ENCODE measurements at places on chromosomes 2 and 18.

- DNase-seq: no peak
Measured at GRCh38 chr2:68411397-68412126, 46.5 kb downstream of the PLEK start.

DNA sequence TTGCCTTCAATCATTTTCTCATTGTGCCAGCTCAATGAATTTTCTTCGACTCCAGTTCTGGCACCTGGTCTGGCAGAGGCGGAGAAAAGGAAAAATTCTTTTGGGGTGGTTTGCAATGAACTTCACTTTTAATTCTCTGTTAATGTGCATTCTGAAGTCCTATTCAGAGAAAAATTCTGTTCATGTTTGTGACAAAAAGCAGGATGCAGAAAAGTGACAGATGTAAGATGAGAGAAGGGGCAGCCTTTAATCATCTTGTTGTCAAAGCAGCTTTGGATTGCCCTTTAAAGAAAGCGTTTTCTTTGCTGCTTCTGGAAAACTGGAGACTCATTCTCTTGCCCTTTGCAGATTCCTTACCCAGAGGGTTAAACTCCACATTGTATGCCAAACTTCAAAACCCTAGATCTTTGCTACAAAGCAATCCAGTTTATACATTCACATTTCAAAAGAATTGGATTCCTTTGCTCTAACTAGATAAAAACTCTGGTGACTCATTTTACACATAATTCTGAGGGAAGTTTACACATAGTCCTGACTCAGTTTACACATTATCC, 94.6 kb upstream of the CAVIN2 start:
- DNase-seq: no peak

DNA sequence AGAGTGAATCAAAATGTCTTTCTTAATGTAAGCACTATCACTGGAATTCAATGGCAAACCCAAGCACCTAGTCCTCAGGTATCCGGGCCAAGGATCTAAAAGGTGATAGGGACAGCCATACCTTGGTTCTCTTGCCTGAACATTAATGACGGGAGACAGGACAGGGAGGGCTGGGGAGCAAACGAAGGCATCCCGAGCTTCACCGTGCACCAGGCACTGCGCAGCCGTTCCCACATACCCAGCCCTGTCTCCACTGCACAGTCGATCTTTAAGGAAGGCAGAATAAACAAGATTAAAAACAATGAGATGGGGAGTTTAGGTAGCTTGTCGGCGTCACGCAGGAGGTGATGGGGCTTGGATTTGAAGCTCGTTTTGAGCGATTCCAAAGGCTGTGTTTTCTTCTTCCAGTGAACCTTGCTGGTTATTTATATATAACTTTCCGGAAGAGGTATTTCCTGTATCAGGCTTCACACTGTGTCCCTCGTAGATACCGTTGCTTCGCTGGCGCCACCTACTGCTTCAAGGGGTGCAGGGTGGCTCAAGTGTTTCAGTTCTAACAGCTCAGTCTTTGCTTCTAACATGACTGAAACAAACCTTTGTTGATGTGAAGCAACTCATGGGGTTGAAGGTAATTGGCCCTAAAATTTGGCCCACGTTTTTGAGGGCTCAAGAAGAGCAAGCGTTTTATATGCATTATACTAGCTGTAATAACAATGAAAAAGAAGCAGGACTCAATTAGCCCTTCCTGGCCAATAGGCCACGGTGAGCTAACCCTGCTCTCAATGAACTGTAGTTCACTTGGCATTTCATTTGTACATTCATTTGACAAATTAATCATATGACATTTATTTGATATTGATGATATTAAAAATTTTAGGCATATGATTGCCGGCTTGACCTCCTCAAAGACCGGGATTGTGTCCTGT, 77.4 kb downstream of the DCDC2C start:
- no peak for DNase-seq

DNA sequence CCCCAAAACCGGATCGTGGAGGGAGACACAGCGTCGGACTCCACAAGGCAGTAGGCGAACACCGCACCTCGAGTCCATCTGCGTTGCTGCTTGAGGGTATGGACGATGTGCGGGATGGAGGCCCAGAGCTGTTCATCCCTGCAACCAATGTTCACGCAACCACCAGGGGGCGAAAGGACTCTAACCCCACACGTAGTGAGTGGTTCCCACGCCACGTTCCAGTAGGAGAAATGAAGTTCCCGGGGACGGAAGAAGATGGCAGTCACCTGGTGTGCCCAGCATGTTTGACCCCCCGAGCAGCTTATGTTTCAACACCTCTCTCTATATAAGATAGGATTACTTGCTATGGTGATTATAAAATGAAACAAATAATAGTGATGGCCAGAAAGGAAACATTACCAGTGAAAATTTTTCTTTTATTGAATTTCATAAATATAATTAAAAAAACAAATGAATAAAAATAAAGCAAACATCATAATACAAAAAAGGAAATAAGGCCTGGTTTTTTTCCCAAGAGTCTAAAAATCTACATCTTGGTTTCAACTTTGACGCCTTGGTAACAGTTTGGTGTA, 184.3 kb downstream of the SH3BP4 start:
- peak; percentile 61 for DNase-seq

GRCh38 chr2:173669271-173669853, 295.8 kb downstream of the SP3 start:
- no peak for DNase-seq

DNA sequence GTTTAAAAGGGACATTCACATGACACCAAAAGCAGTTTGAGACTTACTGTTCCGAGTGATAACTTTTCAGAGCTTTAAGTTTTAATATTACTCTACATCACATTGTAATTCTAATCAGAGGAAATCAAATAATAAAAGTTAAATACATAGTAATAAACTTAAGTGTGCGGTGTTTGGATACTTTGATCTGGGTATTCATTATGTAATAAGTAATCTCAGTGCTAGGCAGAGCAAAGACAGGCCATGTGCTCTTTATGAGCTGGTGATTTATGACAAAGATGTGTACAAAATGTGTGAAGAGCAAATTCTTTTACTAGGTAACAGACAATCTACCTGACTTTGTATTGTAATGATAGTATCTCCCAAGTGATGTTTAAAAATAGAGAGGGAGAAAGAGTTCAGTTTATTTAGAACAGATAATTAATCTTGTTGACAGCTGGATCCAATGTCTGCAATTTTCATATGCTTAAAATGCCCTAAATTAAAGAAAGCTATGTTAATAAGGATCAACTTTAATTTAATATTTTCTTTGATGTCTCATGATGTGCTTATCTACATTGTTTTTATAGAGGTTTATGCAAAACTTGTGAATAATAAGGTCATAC, 4.4 kb downstream of the CFAP221 start:
- DNase-seq: no peak

- DNase-seq: no peak
Measured at GRCh38 chr2:174761837-174762236, 2.4 kb downstream of the CHRNA1 start.

DNA sequence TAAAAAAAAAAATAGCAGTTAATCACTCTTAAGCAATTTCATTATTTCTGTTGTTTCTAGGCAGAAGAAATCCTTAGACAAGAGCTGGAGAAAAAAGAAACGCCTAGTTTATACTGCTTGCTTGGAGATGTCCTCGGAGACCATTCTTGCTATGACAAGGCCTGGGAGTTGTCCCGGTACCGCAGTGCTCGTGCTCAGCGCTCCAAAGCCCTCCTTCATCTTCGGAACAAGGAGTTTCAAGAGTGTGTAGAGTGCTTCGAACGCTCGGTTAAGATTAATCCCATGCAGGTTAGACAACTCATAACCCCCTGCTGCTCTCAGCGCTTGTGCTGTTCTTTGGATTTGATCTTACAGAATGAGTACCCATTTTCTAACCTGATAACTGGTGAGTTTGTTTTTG, 130.4 kb downstream of the TTC27 start:
- DNase-seq: no peak

DNA sequence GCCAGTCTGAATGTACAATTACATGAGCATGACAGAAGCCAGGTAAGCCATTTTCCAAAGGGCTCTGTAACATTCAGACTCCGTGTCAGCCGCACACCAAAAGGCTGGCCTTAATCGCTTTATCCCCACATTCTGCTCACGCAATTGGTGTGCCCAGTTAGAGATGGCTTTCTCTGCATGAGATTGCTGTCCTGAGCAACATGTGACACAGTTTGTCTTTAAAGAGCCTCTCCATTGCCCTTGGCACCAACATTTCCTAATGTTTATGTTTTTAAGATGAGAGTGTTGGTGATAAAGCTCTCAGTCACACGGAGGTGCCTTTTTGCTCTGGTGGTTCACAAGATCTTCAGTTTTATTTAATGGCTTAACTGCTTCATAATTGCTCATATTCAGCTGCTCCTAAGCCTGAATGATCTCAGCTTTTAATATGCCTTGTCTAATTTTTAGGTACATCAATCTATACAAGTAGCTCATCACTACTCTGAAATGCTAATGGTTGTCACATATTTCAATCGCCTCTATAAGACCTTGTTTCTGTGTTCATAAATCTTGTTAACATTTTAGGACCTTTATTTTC, 164.8 kb upstream of the ACVR2A start:
- DNase-seq: no peak

DNA sequence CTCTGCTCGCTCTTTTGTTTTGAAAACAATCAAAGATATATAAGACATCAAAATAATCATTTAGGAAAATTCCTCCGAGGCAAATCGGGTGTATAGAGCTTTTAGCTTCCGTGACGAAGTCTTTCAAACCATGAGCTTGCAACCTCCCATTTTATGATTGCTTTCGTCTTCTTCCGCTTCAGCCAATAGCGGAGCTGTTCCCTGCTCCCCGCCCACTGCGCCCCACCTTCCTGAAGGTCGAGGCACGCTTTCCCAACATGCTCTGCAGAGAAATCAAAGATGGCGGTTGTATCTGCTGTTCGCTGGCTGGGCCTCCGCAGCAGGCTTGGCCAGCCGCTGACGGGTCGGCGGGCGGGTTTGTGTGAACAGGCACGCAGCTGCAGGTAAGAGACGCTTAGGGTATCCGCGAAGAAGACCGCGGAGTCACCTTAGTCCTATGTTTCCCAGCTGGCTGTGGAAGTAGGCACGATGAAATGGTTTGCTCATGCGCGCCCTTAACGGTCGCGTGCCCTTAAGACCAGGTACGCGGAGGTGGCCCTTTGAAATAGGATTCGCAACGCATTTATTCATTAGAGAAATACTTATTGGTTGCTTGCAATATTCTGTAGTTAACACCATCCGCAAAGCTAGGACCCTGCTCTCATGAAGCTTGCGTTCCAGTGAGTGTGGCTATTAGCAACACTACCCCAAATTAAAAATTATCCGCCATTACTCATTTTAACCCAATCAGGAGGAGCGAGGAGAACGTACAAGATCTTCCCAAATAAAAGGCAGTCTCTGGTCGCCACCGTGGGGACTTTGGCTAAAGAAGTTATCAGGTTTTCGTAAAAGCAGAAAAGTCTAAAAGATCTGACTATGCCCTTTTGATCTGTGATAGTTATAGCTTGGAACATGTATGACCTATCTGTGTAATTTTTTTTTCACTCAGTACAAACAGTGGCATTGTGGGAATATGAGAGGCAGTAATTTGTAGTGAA, at the start of gene PTCD3:
PTCD3 (plus strand) TSS at position 267 of the 977 bp plus-strand sequence; CDS start at position 280, 13 bp downstream.
- DNase-seq: peak; percentile 90

DNA sequence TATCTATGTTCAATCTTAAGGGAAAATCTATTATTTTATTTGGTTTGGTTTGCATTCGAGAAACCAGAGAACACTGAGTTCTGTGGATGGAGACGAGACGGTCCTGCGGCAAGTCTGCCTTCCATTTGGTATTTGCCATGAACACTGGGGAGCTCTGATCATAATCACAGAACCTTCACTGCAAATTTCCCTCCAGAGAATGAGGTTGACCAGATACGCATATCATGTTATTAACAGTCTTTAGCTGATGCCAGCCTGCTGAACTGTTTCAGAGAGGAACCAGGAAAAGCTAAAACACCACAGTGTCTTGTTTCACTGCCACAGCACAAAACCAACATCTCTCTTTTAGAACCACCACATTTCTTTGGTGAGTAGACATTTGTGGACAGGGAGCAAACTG, 269.4 kb upstream of the AGAP1 start:
- DNase-seq: no peak

DNA sequence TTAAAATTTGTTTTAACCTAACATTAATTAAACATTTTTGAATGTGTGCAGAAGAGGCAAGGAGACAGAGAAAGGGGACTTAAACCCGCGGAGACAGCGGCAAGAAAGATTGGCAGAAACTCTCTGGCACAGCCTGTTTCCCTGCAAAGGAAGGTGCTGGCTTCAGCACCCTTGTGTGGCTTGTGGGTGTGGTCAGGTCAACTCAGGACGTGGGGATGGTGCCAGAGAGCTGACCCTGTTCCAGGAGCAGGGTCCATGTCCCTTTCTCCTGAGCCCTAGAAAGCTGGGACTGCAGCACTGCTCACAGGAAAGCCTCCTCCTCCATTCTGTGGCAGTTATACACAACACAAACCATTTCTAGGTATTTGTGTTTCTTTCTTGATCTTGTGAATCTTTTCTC, 176.2 kb upstream of the ST6GAL2 start:
- DNase-seq: no peak

- DNase-seq: no peak
Measured at GRCh38 chr2:240287011-240287410, 146.6 kb upstream of the OTOS start.

- no peak for DNase-seq
Measured at GRCh38 chr2:3284657-3285630, 92.7 kb downstream of the EIPR1 start.

Data from anterior cingulate cortex (tissue), 58 donors.